ENCODE measurements at places on chromosomes 1 and 21. TPM values are rescaled to one million over a fixed set of nuclear protein-coding genes. Genes with fewer than 3 reads are reported as not detected.

The MYBPH gene
- polyA plus RNA-seq = not detected

DNA sequence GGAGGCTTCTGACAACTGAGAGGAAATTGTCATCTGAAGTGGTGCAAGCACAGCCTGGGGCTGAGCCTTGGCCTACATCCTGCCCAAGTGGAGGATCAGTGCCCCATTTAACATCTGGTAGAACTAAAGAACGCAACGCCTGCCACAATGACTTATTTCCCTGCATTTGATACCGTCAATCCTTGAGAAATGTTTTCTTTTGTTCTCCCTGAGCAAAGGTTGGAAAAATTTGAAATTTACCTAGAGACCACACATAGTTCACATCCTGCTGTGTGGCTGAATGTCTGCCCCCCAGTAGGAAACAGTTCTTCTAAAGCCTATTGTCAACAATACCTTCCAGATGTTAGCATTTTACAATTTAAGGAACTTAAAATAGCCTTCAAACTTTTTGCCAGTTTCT is 5.6 kb upstream of the RGS4 start:
- no peak for DNase-seq

- no peak for DNase-seq
Measured at GRCh38 chr1:109508001-109508872, 1.3 kb downstream of the AMIGO1 start.

- no peak for DNase-seq
Measured at GRCh38 chr1:43306688-43307457, 6.1 kb downstream of the TIE1 start.

GRCh38 chr1:151989211-151989862 is 4.3 kb downstream of the S100A10 start:
- peak; percentile 84 for DNase-seq

- no peak for DNase-seq
Measured at GRCh38 chr1:198607714-198608113, 31.1 kb upstream of the PTPRC start.

Data from A549 (cell line).